ENCODE measurements at places on chromosomes 13 and 19.

DNA sequence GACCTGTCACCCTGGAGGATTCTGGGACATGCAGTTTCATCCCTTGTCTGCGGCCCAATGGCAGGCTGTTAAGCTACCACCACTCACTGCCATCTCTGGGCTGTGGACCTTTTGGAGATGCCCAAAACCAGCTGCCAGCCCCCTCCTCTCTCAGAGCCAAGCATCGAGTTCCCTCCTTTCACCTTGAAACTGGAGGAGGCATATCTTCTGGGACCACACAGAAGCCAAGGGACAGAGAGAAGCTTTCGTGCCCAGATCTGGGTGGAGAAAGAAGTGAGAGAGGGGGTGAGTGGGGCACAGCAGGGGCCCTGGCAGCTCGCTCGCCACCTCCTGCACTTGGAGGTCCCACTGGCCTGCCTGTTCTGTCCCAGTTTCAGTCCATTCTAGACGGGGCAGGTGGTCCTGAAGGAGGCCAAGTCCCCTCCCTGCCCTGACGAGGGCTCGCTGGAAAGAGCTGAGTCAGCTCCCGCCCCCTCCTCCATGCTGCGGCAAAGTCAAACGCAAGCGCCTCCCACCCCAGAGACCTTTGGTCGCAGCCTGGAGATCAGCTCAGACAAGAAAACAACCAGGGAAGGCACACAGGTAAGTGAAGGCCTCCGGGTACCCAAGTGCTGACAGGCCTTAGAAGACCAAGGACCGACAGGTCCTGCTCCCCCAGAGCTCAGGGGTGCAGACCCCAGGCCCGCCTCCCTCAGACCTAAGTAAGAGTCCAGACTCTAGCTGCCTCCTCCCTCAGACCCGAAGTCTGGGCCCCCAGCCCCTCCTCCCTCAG is 3.8 kb downstream of the BCAT2 start:
- DNase-seq = no peak

DNA sequence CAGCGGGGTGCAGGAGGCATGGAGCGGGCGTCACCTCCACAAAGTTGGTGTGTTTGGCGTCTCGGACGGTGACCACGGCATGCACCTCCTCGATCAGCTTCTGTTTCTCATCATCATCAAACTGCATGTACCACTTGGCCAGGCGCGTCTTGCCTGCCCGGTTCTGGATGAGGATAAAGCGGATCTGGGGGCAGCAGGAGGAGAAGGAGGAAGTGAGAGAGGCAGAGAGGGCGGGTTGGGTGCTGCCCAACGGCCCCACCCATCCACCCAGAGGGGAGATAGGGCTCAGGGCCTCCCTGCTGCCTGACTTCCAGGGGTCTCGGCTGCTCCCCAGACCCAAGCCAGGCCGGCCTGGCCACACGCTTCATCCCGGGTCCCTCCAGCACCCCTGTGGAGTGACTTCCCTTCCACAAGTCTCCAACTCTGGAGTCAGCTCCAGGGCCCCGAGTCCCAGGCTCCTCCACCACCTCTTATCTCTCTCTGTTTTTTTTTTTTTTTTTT is 4.6 kb downstream of the AP2S1 start:
- no peak for DNase-seq

- no peak for DNase-seq
These were observed 34.6 kb upstream of the SLC46A3 start for GRCh38 chr13:28753208-28753892.

- no peak for DNase-seq
These were observed 101.5 kb upstream of the ZNF492 start for GRCh38 chr19:22532388-22533300.

DNA sequence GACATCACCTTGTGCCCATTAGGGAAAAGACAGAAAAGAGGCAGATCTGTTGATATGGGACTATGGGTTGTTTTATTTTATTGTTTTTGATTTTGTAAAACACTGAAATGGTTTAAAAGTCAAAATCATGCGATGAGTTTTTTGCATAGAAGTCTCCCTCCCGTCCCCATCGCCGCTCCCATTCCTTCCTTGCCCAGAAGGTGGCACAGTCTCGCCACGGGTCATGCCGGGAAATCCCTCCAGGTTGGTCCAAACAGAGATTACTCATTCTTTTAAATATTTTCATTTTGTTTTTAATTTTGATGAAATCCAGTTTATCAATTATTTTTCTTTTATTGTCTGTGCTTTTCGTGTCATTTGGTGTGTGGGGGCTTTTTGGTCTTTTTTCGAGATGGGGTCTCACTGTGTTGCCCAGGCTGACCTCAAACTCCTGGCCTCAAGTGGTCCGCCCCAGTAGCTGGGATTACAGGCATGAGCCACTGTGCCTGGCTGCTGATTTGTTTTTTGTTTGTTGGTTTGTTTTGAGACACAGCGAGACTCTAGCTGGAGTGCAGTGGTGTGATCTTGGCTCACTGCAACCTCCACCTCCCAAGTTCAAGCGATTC is 9.2 kb downstream of the PGPEP1 start:
- DNase-seq = peak; percentile 29

Data from stimulated activated CD4-positive, alpha-beta T cell treated with anti-CD3 and anti-CD28 coated beads, Interleukin-4, amount 100 ng/mL, for 1 hour (primary cell).